ENCODE measurements at places on chromosomes 7 and 10.

- DNase-seq, result no peak
Measured at GRCh38 chr7:17781491-17782215, 158.6 kb downstream of the SNX13 start.

- no peak for DNase-seq
Measured at GRCh38 chr7:76069238-76069638, 21.3 kb downstream of the MDH2 start.

GRCh38 chr7:74263399-74264120, 9.4 kb upstream of the RFC2 start:
- no peak for DNase-seq

- DNase-seq, result no peak
Measured at GRCh38 chr10:70936111-70936510, 47.7 kb upstream of the PCBD1 start.

DNA sequence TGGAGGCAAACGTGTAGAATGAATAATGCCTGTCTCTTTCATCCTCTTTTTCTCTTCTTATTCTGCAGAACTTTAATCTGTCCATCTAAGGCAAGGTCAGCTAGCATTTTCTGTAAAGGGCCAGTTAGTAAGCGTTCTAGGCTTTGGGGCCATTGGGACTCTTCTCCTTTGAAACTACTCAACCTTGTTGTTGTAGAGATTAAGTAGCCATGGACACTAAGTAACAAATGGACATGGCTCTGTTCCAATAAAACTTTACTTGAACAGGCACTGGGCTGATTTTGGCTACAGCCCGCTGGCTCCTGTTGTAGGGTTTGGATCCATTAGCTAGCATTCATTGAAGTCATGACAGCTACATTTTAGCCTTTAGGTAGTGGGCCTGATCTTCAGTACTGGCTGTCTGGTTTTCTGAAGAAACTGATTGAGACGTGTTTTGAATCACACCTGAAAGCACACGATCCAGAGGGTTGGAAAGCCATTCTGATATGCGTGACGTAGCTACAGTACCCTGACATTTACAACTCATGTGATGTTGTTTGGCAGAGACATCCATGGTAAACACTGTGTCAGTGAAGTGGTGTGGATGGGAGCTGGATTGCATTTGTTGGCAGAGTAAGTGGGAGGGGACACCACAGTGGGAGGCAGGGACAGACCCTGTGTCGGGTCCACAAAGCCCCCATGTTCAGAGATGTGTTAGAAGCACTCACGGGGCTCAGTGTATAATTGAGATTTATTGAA, 92.5 kb downstream of the MTPN start:
- DNase-seq, result no peak

DNA sequence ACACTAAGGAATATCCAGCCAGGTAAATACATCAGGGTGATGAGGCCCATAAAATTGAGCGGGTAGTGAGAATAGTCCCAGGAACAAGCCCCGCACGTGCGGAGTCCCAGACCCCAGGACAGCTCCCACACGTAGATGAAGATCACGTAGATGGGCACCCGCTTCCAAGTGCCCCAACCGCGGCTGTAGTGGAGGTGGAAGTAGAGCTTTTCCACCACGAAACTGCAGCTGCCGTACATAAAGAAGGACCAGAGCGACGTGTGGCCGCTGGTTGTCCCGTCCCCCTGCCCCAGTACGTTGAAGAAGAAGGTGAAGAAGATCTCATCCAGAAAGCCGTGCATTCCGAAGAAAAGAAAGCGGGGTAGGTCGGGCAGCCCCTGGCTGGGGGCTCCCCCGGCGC, 948 bp downstream of the TMEM229A start:
- DNase-seq, result no peak

DNA sequence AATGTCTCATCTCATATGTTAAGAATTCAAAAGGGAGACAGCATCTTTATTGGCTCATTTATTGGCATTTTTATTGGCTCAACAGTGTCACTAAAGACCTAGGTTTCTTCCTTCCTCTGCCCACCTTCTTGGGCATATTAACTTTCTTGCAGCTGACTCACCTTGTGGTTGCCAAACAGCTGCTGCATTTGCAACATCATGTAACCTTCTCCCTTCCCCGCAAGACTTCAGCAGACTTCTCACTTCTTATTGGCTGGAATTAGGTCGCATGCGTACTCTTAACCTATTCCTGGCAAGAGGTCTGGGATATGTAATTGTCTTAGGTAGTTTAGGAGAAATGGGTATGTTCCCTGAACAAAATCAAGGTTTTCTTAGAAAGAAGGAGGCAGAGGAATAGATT, 263.2 kb downstream of the POU6F2 start:
- DNase-seq, result no peak

GRCh38 chr7:24862461-24862860, 105.2 kb upstream of the GSDME start:
- DNase-seq, result no peak

DNA sequence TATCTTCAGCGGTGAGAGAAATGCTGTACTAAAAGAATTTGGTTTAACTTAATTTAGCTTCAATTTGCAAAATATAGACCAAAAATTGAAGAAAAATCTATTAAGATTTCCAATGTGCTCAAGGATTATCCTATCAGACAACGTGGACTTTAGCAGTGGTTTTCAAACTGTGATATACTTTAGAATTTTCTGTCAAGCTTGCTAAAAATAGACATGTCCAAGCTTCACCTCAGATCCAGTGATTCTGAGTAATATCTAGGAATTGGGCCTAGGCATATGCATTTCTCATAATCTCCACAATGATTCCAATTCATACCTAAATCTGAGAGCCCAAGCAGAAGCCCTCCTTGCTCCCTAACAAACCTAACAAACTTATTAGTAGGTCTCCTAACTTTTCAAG, 3.4 kb downstream of the WASL start:
- no peak for DNase-seq
